MV-4-11 (cell line): ENCODE measurements at places on chromosomes 4 and X.

GRCh38 chr4:165207016-165207430 lies 338 bp upstream of the KLHL2 start:
- no peak for DNase-seq

DNA sequence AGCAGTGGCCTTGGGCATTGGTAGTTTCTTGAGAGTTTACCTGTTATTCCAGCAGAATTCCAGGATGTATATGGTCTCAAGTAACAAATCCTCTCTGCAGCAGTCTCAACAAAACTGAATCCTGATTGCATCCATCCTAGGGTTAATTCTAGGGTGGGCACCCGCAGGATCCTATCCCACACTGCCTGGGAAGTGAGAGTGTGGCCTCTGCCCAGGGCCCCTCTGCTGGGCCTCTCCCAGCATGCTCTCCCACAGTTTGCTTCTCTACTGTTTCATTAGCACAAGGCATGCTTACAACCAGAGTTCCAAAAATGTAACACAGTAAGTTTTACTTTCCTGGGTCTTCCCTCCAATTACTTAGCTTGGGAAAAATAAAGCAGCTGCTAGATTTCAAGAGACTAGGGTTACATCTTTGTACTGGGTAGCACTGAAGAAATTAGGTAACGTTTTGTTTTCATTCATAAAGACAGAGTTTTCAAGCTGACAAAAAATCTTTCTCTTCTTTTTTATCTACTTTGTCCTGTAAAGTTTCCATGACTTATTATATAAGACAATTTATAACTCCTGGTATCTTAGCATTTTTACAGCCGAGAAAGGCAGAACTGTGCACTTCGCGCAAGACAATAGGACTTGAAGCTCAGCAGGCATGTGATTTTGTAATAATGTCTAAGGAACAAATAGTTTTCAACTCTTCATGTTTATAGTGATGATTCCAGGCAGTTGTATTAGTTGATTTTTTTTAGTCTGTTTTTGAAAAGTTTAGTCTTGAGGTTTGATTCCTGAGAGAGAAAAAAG lies 131.2 kb upstream of the PCDH18 start:
- no peak for DNase-seq

- DNase-seq, result no peak
These were observed 192.3 kb upstream of the ANKRD50 start for GRCh38 chr4:124904723-124905388.

DNA sequence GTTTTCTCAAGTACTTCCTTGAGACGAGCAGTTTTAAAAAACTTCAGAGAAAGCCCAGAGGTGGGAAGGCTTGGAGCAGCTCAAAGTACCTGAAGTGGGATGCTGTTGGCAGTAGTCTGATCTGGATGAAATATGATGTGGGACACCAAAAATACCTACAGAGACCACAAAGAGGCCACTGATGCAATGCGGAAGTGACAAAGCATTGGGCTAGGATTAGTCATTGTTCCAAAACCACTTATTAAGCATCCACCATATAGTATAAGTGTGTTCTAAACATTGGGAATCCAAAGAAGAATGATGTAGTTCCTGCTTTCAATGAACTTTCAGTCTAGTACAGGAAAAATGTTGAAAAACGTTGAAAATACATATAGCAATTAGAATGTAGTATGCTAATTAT lies 386.1 kb upstream of the CNKSR2 start:
- peak; percentile 83 for DNase-seq

- no peak for DNase-seq
These were observed 3.6 kb upstream of the GATA1 start for GRCh38 chrX:48782795-48783194.

- DNase-seq, result peak; percentile 55
These were observed 81.4 kb downstream of the CEP44 start for GRCh38 chr4:174365018-174365587.

- DNase-seq, result no peak
These were observed 17.6 kb downstream of the G3BP2 start for GRCh38 chr4:75655562-75655961.

DNA sequence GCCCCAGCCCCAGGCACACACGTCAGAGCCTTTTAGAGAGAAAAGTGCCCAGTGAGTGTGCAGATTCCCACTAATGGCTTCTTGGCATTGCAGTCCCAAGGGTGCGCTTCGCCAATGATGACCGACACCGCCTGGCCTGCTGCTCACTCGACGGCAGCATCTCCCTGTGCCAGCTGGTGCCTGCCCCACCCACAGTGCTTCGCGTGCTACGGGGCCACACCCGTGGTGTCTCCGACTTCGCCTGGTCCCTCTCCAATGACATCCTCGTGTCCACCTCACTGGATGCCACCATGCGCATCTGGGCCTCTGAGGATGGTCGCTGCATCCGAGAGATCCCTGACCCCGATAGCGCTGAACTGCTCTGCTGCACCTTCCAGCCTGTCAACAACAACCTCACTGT lies 2.9 kb downstream of the WDR13 start:
- no peak for DNase-seq

DNA sequence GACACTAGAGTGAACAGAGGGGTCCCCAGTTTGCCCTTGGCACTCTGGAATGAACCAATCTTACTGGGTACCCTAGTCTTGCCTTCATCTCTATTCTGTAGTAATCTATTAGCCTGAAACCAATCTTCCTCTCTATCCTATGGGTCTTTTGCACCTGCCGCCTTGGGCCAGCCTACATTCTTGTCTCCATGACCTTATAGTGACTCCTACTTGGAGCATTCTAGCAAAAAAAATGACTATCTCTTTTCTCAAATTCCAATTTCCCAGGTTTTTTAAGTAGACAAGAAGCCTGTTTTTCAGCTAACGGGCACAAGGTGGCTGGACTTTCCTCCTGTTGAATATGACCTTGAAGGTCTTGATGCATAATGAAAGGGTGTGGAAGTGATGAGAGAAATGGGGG lies 568.7 kb downstream of the TRAM1L1 start:
- DNase-seq, result no peak

GRCh38 chr4:119894650-119895208 lies 171.9 kb downstream of the MAD2L1 start:
- no peak for DNase-seq
